Activated T-helper 1 cell treated with Interleukin-2 at 50 U/mL for 16 hours (primary cell): ENCODE measurements at places on chromosomes 2 and 18.

GRCh38 chr2:23426263-23426905, 41.4 kb downstream of the KLHL29 start:
- no peak for DNase-seq

- no peak for DNase-seq
Observed at GRCh38 chr2:46230115-46230571, 67.1 kb upstream of the EPAS1 start.

GRCh38 chr2:95121093-95121406, 558 bp downstream of the MRPS5 start:
- DNase-seq: no peak

DNA sequence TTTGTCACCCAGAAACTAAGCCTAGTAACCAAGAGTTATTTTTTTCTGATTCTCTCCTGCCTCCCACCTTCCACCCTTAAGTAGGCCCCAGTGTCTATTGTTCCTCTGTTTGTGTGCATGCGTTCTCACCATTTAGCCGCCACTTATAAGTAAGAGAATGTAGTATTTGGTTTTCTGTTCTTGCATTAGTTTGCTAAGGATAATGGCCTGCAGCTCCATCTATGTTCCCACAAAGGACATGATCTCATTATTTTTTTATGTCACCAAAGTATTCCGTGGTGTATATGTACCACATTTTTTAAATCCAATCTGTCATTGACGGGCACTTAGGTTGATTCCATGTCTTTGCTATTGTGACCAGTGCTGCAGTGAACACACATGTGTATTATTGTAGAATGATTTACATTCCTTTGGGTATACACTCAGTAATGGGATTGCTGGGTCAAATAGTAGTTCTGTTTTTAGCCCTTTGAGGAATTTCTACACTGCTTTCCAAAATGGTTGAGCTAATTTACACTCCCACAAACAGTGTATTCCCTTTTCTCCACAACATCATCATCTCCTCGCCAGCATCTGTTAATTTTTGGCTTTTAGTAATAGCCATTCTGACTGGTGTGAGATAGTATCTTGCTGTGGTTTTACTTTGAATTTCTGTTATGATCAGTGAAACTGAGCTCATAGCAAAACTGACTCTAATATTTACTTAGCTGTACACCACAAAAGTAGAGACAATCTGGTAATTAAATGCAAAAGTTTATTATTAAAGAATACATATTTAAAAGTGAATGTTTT, 660.1 kb upstream of the SLC8A1 start:
- DNase-seq: no peak

DNA sequence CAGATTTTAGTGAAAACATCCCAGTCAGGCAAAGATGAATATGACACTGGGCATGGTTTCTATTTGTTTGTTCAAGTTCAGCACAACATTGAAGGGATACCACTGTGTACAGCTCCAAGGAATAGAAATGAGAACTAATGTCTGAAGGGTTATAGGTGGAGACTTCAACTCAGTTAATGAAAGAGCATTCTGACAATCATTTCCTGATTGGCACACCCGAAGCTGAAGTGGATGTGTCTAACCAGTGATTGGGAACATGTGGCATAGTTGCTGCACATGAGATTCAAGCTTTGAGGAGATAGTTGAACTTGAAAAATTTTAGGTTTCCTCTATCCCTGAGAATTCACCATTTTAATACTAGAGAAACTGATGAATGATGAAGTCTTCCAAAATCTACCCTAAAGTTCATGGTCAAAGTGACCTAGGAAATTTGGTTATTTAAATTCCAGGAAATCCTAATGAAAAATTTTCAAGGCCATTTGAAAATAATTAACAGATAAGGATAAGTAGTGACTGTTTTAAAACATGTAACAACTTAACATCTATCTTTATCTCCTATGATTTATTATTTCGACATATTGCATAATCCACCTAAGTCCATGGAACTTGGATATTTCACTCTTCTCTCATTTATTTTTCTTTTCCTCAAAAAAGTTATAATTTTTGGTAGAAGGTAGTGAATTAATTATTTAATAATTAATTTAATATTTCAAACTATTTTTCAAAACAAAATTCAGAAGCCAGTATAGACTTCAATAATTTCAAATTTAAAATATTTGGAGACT, 38.0 kb downstream of the SLC9A4 start:
- DNase-seq: no peak
